SK-N-DZ (cell line): ENCODE measurements at places on chromosomes 16 and 17.

- DNase-seq: no peak
These were observed 40.8 kb upstream of the BHLHA9 start for GRCh38 chr17:1229349-1229899.

DNA sequence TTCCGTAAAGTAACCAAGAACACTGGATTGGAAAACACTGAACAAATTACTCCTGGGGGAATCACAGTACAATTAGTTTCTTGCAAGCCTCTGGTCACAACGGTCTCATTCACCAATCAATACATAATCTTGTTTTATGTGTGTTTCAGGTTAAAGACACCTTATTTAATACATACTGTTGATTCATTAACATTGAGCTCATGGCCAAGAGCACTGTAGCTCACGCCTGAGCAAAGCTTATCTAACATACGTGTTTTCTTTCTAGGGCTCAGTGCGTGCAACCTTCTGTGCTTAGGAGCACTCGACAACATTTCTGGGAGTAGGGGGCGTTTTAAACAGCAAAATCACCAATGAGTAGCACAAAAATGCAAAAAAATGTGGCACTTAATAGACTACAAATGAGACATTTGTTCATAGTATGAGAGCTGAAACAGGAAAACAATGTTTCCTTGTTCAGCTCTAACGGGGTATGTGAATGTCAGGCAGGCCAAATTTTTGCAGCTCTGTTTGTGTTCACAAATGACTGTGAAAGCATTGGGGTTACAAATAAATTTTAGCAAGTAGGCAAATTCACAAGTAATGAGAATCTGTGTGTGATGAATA lies 206.2 kb downstream of the CNTNAP4 start:
- no peak for DNase-seq

DNA sequence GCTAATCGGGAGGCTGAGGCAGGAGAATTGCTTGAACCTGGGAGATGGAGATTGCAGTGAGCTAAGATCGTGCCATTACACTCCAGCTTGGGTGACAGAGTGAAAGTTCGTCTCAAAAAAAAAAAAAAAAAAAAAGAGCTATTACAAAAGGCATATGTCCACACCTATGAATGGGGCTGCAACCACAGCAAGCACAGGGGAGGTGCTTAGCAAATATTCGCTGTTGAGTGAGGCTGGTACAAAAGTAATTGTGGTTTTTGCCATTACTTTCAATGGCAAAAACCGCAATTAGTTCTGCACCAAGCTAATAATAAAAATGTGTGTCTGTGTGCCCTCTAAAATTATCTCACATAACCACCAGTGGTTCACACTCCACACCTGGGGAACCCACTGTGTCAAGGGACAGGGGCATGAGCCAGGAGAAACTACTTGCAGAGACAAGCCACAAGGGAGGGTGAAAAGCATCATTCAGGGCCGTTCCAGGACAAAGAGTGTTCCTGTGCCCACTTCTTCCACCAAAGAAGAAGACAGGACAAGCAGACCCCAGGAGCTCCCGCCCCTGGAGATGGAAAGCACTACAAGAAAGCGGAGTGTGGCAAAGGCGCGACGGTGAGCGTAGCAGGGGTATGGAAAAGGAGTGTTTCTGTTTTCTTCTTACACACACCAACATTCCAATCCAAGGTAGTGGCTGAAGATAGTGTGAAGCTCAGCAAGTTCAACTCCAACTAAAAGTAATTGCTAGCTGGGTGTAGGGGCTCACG lies 84.4 kb upstream of the CNEP1R1 start:
- DNase-seq: no peak

DNA sequence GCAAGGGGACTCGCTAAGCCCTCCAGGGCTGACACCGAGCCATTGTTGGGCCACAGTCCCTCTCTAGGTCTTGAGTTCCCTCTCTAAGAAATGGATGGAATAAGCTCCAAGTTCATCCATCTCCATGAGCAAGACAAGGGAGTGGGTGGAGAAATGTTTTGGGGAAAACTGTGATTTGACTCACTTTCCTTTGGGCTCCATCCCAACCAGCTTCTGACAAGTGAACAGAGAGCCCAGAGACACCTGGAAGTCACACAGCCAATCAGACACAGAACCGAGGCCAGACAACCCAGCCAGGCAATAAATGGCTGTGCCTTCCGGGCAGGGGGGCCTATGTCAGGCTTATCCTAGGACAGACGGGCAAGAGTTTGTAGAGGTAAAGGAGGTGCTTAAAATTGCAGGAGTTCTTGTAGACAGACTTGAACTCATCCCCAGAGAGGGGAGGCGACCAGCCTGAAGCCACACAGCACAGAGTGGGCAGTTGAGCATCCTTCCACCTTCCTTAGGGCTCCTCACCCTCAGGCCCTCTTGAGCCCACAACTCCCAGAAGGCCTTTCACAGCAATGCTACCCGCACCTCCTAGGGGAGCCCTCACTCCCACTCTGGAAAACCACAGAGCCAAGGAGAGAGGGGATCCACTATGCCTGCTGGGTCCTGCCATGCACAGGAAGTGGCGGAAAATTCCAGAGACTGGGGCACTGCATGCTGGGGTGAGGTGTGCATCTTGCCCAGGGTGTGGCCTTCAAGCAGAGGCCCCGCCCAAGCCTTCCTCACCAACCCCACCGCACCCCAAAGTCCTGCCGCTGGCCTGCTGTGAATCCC lies 9.5 kb upstream of the FAM83G start:
- DNase-seq: no peak

DNA sequence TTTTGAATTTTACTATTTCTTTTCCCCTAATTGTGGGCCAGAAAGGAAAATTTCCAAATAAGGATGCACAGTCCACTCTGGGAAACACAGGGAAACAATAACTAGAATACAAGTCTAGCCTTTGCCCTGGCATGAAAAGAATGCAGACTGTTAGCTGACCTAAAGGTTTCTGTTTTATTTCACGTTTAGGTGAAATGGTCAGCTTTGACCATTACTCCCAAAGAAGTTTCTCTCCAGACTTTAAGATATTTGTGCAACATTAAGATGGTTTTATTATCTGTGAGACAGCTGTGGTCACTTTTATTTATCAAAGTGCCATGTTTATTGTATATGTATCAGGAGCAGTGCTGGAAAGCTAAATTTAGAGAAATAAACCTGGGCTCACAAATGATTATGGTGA lies 163.9 kb downstream of the SPECC1 start:
- DNase-seq: no peak

- DNase-seq: no peak
These were observed 68.1 kb downstream of the SEC14L1 start for GRCh38 chr17:77208856-77209255.

DNA sequence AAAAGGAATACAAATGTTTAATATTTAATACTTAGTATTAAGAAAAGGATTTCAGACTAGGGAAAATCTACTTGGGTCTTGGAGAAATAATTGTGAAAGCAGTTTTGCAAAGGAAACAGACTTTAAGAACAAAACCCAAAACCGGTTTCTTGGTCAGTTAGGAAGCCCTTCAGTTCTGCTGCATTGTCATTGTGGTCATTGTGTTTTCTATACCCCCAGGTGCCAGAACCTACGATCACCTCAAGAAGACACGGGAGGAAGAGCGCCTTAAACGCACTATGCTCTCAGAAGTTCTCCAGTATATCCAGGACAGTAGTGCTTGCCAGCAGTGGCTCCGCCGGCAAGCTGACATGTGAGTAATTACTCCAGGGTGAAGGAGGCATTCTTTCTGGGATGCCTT lies 19.5 kb upstream of the DUSP14 start:
- no peak for DNase-seq

GRCh38 chr16:85120006-85120340 lies 7.7 kb upstream of the CIBAR2 start:
- no peak for DNase-seq

DNA sequence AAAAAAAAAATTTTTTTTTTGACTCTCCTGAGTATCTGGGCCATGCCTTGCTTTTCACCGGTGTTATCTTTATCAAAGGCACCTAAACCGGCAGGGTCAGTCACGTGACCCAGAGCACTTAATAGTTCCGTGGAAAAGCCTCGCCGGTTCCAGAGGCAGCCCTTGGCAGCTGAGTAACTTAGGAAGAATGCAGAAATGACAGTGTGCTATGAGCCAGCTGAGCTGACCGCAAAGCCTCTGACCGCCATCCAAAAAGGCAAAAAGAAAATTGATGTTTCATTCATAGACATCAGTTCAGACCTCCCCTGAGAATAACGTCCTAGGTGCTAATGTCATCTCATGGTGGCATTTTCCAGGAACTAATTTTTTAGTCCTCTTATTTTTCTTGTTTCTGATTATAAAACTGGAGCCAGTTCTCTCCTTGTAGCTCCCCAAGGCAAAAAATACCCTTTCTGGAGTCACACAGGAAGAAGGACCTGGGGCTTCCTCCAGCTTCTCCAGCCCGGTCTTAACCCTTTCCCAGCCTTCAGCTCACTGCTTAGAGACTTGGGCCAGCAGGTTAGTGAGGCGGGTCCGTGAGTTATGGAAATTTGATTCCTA lies 122.6 kb downstream of the SOCS1 start:
- DNase-seq: no peak

DNA sequence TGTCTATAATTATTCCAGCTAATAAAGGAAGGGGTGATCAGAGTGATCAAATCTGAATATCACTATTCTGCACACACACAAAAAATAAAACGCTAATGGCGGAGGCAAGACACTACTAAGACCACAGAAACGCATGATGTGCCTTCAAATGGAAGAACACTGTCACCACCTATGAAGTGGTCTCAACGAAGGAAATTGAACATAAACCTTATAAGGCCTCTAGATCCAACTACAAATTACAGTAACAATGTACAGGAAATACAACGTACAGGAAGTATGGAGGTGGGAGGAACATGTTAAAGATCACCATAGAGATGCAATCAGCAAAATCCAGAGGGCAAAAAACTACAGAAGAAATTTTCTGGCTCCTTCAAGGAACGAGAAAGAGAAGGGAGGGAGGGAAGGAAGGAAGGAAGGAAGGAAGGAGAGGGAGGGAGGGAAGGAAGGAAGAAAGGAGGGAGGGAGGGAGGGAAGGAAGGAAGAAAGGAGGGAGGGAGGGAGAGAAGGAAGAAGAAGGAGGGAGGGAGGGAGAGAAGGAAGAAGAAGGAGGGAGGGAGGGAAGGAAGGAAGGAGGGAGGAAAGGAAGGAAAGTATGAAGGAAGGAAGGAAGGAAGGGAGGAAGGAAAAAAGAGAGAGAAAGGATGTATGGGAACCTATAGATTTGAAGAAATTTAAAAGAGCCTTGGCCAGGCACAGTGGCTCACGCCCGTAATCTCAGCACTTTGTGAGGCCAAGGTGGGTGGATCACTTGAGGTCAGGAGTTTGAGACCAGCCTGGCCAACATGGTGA lies 3.1 kb upstream of the SGCA start:
- DNase-seq: no peak

DNA sequence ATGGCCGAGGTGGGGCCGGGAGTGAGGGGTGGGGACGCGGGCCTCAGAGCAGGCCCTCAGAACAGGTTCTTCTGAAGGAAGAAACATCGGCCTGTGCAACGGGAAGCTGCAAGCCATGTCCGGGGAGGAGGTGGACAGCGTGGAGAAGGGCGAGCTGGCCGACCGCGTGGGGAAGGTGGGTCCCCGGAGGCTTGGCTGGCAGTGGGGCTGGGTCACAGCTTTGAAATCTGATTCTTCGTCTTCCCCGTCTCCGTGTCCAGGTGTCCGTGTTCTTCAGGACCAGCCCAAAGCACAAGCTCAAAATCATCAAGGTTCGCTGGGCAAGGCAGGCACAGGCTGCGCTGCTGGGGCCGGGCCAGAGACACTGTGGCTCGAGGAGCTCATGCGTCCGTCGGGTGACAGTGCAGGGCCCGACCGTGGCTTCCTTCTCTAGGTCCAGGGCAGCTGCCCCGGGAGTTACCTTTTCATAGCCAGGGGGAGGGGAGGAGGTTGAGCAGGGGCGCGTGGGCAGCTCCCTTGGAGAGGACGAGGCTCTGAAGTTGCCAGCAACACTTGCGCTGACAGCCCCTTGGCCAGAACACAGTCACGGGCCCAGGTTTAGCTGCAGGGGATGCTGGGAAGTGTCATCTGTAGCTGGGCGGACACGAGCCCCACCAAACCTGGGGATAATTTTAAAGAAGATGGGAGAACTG lies 51.3 kb downstream of the MEAK7 start:
- DNase-seq: no peak

- peak; percentile 80 for DNase-seq
These were observed 11.5 kb upstream of the FOXN1 start for GRCh38 chr17:28494445-28495188.
